ENCODE measurements at places on chromosomes 3 and 15.

- no peak for DNase-seq
Measured at GRCh38 chr3:100813828-100814227, 104.5 kb downstream of the TFG start.

- no peak for DNase-seq
Measured at GRCh38 chr3:187587076-187587475, 83.1 kb downstream of the SST start.

GRCh38 chr3:112550859-112551258 lies 10.9 kb downstream of the ATG3 start:
- no peak for DNase-seq

DNA sequence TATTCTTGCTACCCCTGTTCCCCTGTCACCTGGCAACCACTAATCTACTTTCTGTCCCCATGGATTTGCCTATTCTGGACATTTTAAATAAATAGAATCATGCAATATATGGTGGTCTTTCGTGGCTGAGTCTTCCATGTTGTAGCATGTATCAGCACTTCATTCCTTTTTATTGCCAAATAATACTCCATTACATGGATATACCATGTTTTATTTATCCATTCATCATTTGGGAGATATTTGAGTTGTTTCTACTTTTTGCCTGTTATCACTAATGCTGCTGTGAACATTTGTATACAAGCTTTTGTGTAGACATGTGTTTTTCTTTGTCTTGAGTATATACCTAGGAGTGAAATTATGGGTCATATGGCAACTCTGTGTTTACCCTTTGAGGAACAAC lies 50.6 kb downstream of the NR2C2 start:
- no peak for DNase-seq

- no peak for DNase-seq
Measured at GRCh38 chr15:64747578-64747977, 27.8 kb downstream of the RBPMS2 start.

GRCh38 chr3:169966951-169967915 lies 626 bp downstream of the SEC62 start:
- DNase-seq, result peak; percentile 60
